ENCODE measurements at places on chromosomes 11 and 22.

GRCh38 chr11:47527186-47527585, 25.7 kb downstream of the CELF1 start:
- DNase-seq = no peak

DNA sequence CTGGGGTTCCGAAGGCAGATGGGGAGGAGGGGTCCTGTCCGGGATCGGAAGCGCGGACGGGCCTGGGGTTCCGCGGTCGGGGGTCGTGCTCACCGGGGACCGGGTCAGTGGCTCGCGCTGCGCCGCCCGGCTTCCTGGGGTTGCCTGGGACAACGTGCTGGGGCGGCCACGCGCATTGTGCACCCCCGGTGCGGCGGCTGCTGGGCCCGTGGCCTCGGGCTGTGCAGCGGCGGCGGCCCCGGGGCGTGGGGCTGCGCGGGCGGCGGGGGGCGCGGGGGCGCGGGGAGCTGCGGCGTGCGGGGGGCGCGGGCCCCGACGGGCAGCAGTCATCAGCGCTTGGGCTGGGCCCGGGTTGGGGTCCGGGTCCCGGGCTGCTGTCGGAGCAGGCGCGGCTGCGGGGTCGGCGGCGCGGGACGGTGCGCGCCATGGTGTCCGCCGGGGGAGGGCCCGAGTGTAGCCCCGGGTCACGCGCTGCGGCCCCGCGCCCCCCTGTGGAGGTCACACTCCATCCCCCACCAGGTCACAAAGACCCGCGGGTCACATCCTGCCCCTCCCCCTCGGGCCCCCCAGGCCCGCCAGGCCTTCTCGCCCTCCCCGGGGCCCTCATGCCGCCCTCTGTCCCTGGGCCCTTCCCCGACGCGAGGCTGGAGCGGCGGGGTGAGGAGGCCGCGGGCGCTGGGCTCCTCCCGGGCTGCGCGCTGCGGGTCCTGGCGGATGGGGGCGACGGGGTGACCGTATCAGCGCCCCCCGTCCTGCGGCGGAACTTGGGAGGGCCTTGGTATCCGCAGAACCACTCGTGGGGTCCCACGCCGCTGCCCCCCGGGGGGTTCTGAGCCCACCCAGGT, at the start of gene TTLL8:
TSS of gene TTLL8 (minus strand) at position 238 of the 845 bp plus-strand sequence.
- no peak for DNase-seq

- DNase-seq = no peak
These were observed 42.3 kb upstream of the DDI1 start for GRCh38 chr11:103994094-103994493.

- no peak for DNase-seq
These were observed 40.5 kb downstream of the GGTLC2 start for GRCh38 chr22:22684580-22685561.

- no peak for DNase-seq
These were observed 661 bp upstream of the MALAT1 start for GRCh38 chr11:65498042-65498726.

GRCh38 chr11:30432716-30433115, 109.8 kb downstream of the ARL14EP start:
- DNase-seq = no peak

DNA sequence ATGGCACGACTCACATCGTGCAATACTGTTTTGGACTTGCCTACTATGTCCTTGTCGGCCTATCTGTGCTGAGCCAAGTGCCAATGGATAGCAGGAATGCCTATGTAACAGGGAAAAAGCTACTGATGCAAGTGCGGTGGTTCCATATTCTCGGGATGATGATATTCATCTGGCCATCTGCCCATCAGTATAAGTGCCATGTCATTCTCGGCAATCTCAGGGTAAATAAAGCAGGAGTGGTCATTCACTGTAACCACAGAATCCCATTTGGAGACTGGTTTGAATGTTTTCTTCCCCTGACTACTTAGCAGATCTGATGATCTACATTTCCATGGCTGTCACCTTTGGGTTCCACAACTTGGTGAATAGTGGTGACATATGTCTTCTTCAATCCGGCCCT, 20.1 kb downstream of the OOSP3 start:
- DNase-seq = no peak

GRCh38 chr11:112941104-112941503, 20.1 kb upstream of the NCAM1 start:
- DNase-seq = no peak

DNA sequence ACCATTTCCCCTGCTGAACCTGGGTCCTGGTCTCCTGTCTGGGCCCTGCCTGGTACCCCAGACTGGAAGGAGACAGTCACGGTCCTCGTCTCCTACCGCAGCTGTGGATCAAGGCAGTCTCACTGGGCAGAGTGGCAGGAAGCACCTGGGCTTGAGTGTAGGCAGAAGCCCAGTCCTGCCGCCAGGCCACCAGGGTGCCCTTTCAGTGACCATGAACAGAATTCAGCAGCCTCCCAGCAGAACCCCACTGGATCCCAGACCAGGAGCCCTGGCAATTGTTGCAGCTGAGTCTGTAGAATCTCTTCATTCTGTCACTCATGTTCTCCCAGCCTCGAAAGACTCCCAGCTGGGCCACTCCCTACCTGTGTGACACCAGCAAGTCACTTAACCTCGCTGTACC, 25.5 kb upstream of the CREB3L1 start:
- DNase-seq = no peak

DNA sequence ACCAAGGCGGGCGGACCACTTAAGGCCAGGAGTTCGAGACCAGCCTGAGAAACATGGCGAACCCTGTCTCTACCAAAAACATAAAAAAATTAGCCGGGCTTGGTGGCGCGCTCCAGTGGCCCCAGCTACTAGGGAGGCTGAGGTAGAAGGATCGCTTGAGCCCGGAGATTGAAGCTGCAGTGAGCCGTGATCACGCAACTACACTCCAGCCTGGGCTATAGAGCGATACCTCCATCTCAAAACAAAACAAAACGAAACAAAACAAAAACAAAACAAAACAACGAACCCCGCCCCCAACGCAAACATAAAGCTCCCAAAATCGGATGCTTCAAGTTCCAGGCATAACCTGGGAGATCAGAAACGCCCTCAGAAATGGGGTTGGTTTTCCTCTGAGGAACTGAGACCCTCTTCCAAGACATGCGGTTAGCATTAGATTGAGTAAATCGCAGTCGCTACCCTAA, 564 bp downstream of the LRRC51 start:
- DNase-seq = no peak

- no peak for DNase-seq
These were observed 19.0 kb upstream of the RASD2 start for GRCh38 chr22:35521358-35522224.

- DNase-seq = no peak
These were observed 124.1 kb upstream of the MPPED2 start for GRCh38 chr11:30710221-30710620.

DNA sequence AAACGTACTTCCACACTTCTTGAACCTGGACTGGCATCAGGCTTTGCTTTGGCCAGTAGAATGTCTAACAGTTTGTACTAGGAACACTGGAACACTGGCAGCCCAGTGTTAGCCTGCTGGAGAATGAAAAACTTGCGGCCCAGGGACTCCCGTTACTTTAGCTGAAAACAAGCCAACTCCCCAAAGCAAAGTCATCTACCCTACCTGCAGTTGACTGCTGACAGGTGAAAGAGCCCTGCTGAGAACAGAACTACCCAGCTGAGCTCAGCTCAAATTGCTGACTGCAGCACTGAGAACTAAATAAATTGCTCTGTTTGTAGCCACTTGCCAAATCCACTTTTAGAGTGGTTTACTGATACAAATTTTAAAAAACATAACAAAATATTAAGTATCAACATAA, 342.5 kb downstream of the LRRC4C start:
- no peak for DNase-seq

GRCh38 chr22:38490915-38491314, 15.2 kb downstream of the DDX17 start:
- DNase-seq = no peak

DNA sequence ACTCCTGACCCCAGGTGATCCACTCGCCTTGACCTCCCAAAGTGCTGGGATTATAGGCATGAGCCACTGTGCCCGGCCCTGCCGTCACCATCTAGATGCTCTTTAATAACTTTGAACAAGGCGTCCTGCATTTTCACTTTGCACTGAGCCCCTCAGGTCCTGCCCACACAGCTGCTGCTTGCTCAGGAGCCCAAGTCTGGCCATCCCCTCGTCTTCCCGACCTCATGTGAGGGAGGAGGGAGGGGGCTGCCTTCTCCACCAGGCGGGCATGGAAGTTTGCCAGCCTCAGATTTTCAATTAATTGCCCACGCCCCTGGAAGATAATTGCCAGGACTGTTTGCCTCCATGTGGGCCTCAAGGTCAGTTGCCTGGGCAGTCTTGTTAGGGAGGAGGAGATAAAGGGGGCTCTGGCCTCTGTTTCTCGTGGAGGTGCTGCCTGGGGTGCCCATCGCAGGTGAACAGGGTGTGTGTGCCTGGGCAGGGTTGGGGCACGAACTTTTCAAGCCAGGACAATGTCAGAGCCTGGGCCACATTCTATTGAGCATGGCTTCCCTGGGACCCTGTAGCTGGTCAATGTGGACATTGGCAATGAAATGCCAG, 27.9 kb upstream of the MYEOV start:
- DNase-seq = no peak

GRCh38 chr11:29534836-29535235, 482.0 kb downstream of the KCNA4 start:
- no peak for DNase-seq

DNA sequence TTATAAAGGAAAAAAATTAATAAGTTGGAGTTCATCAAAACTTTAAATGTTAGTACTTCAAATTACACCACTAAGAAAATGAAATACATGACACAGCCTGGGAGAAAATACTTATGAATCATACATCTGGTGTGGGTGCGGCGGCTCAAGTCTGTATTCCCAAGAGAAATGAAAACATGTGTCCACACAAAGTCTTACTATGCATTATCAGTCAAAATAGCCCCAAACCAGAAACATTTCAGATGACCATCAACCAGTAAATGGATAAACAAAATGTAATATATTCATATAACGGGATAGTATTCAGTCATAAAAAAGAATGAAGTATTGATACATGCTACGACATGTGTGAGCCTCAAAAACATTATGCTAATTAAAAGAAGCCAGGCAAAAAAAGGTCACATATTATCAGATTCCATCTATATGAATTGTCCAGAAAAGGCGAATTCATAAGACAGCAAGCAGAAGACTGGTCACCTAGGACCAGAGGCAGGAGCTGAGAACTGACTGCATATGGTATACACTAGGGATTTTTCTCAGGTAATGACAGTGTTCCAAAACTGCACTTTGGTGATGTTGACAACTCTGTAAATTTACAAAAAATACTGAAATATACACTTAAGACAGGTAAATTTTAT, 5.3 kb upstream of the AKIP1 start:
- no peak for DNase-seq

GRCh38 chr11:130156108-130157022, 3.2 kb upstream of the ST14 start:
- DNase-seq = no peak

DNA sequence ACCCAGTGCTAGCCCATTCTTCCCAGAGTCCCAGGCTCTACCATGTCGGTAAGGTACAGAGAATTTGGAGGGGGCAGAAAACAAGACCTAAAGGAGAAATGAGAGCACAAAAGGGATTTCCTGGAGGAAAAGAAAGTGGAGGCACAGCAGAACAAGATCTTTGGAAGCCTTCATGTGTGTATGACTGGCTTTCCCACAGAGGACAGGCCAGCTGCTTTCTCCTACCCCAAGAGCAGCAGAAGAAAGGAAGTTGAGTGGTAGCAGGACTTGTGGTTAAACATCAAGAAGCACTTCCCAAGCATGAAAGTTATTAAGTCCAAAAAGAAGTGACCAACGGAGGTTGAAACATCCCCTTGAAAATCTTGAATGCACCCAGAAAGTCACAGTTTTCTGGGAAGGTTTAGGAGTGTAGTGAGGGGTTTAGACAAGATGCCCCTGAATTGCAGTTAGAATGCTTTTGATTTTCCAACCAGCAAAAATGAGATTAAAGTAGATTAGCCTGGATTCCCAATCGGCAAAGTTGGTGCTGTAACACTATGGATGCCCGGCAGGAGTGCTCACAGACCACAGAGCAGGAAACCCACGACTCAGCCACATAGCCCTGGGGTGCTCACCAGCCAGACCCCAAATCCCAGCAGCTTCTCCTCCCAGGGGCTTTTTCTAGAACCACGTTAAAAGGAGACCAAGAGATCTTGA, 608 bp downstream of the TMPRSS13 start:
- no peak for DNase-seq

DNA sequence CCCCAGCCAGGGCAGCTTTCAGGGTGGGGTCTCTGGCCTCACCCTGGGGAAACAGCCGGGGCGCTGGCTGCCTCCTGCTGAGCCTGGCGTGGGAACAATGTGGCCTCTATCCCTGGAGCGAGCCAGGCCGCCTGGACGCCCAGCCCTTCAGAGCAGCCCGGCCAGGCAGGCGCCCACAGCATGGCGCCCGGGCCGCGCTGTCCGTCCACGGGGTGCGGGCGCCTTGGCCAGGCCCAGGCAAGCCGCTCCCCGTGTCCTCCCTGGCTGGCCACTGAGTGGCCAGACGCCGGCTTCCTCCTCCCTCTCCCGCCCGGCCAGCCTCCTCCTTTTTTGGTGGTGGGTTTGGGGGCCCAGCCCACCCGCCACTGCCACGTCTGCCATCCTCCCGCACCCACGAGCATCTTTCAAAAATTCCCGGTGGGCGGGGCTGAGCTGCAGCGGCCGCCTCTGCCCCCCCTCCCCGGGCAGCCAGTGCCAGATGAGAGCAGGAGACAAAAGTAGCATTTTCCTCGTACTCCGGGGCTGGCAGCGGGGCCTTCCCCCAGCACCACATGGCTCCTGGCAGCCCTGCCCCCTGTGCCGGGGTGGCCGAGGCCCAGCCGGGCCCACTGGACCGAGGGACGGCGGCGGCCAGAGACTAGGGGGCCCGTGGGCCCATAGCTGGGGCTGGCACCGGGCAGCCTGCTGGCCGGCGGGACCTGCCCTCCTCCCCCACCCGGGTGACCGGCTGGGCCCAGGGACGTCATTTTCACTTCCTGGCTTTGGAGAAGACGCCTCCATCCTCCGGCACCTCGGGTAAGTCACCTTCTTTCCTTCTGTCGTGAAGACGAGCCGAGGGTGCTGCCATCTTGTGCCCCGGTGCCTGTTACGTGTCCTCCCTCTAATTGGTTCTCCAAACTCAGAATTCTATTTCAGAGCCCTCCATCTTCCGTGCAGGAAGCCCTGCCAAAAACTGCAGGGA, 70.2 kb upstream of the PPARA start:
- no peak for DNase-seq

DNA sequence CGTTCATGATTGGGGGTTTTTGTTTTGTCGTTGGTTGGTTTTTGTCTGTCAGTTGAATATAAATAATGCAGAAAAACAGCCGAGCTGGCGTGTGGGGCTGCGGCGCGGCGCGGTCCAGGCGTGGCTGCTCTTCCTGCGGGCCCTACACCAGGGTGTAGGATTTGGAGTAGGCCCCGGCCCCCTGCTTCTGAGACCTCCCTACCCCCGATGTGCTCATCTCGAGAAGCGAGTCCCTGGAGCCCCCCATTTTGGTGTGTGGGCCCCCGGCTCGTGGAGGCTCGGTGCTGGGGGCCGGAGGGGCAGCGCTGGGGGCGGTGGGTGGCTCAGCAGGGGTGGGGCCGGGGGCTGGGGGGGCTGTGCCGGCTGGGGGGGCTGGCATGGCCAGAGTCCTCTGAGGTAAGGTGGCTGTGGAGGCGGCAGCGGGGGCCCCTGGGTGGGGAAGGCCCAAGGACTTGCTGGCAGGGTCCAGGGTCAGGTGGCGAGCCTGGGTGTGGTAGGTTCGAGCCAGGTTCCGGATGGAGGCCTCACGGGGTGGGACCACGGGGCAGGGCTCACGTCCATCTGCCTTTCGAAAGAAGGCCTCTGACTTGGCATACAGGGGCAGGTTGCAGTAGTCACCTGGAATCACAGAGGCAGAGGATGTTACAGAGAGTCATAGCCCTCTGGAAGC, 100.7 kb downstream of the CEP164 start:
- DNase-seq = no peak

GRCh38 chr11:113249786-113250185, 64.6 kb upstream of the TTC12 start:
- no peak for DNase-seq
